ENCODE measurements at places on chromosomes 16 and 17.

GRCh38 chr17:69588827-69589239 is 174.3 kb downstream of the MAP2K6 start:
- no peak for DNase-seq

- DNase-seq: no peak
Measured at GRCh38 chr17:41567317-41567716, 4.5 kb downstream of the KRT9 start.

GRCh38 chr17:66976781-66977201 is 12.3 kb downstream of the CACNG4 start:
- DNase-seq: no peak

DNA sequence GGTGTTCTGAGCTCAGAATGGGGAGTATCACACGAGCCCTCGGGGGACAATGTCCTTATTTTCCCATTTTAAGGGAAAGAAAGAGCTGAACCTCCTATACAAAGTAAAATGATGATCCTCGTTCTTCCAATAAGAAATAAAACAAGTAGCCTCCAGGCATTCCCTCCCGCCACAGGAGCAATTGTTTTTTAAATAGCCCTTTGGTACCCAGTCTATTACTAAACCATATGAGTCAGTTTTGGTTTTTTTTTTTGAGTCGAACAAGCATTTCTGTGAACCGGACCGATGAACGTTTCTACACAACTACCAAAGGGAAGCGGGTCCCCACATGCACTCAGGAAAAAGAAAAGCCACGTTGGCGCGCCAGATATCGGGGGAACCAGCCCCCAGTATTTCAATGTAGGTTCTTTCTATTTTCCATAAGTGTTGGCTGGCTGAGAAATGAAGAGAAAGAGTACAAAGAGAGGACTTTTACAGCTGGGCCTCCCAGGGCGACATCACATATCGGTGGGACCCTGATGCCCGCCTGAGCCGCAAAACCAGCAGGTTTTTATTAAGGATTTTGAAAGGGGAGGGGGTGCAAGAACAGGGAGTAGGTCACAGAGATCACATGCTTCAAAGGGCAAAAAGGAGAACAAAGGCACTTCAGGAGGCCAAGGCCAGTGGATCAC is 3.8 kb upstream of the DCXR start:
- DNase-seq: no peak

GRCh38 chr16:73228649-73229048 is 180.7 kb upstream of the ZFHX3 start:
- no peak for DNase-seq

DNA sequence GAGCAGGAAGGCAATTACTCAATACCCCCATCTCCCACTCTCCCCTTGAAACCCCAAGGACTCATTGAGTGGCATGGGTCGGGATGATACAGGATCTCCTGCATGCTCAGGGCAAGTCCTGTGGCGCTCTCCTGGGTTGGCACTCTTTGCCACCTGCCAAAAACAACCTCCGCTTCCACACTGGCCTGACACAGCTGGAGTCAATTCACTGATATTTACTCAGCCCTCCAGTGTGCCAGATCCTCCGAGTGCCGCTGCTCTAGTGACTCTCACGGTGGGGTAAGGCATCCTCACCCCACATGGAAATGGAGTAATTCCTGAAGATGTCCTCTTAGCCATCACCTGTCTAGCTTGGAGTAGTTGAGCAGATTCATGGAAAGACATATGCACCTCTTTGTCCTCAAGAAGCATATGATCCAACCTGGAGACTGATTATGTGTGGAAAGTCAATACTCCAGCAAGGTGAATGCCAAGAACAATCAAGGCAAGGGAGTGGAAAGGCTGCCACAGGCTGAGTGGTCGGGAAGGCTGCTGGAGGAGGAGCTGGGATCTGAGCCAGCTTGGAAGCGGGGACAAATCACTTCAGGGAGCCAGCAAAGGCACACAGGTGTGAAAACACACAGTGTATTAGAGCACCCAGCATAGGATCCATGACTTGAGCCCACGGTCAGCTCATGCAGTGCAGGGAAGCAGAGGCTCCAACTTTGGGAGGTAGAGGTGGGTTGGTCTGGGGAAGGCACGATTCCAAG is 12.6 kb upstream of the GOSR2 start:
- no peak for DNase-seq

- DNase-seq: no peak
Measured at GRCh38 chr16:67397812-67398545, 4.7 kb upstream of the TPPP3 start.

- DNase-seq: no peak
Measured at GRCh38 chr17:11366272-11366850, 125.3 kb downstream of the SHISA6 start.

DNA sequence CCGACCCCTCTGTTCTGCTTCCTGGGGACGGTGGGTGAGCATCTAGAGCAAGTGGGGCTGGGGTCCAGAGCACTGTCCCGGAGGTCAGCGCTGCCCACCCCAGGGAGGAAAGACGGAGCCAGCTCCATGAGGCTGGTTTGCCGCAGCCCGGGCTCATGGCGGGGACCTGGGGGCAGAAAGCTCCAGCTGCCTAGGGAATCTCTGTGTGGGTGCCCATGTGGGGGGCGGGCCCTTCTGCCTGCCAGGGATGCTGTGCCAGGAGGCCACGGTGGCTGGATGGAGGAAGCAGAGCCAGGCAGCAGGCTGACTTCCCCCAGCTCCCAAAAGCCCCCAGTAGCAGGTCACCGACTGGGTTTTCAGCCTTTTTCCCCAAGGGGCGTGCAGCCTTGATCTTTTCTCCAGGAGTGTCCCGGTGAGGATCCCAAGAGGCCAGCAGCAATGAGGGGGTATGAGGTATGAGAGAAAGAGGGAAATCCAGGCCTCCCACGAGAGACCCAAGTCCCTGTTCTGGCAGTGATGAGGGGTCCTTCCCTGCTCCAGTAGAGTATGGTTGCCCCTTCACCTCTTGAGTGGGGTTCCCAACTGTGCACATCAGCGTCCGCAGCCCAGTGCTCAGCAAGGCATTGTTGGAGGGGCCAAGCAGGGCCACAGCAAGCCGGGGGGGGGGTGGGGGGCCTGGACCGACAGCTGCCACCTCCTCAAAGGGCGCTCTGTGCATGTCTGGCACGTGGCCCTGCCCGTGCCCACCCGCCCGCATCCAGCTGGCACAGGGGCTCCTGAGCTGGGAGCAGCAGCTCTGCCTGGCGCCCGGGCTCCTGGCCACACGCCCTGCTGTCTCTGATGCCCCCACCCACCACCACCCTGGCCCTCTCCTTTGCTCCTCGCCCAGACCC is 15.6 kb upstream of the BCAR1 start:
- peak; percentile 8 for DNase-seq

- DNase-seq: no peak
Measured at GRCh38 chr16:10756574-10756973, 12.9 kb downstream of the NUBP1 start.

GRCh38 chr16:48022496-48022895 is 133.3 kb downstream of the ABCC12 start:
- DNase-seq: no peak

DNA sequence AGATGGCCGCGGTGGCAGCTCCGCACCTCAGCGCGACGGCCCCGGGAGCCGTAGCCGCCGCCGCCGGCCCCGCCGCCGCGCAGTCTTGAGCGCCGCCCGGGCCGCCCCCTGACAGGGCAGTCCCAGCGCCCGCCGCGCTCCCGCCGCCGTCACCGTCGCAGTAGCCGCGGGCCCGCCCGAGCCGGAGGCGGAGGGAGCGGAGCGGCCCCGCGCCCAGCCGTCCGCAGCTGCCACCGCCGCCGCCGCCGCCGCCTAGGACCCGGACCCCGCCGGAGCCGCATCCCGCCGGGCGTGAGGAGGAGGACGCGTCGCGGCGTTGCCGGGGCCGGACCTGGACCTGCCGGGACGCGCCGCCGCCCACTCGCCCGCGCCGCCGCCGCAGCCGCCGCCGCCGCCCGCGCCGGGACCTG is 218 bp downstream of the TNRC6C start:
- DNase-seq: no peak

- DNase-seq: no peak
Measured at GRCh38 chr17:19006698-19007097, 2.1 kb upstream of the FAM83G start.

- DNase-seq: no peak
Measured at GRCh38 chr17:29571486-29571882, 3.0 kb downstream of the TP53I13 start.

DNA sequence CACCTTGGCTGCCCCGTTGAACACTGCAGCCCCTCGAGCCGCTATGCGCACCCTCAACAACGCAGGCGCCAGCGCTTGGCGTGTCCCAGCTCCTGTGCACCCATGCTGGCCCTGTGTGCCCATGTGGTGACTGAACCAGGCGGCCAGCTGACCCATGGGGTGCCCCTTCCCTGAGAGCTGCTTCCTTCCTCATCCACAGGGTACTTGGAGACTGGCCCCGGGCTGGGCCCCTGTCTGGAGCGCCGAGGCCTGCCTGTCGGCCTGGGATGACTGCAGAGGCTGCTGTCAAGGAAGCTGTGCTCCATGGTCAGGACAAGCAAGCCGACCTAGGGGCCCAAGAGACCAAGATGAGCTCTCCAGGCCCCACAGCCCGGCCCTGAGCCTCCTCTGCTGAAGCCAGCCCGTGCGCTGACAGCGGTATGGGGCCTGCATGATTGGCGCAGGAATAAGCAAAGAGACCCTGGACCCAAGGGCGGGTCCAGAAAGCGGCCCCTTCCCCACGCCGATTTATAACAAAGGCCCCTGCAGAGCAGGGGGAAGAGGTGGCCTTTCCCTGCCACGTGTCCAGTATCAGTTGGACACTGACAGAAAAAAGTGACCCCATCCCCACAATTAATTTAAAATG is 21.6 kb upstream of the BAHCC1 start:
- no peak for DNase-seq

- no peak for DNase-seq
Measured at GRCh38 chr17:70137451-70138230, 31.7 kb upstream of the KCNJ2 start.

- DNase-seq: peak; percentile 91
Measured at GRCh38 chr16:75555213-75555706, 792 bp downstream of the TMEM231 start.

DNA sequence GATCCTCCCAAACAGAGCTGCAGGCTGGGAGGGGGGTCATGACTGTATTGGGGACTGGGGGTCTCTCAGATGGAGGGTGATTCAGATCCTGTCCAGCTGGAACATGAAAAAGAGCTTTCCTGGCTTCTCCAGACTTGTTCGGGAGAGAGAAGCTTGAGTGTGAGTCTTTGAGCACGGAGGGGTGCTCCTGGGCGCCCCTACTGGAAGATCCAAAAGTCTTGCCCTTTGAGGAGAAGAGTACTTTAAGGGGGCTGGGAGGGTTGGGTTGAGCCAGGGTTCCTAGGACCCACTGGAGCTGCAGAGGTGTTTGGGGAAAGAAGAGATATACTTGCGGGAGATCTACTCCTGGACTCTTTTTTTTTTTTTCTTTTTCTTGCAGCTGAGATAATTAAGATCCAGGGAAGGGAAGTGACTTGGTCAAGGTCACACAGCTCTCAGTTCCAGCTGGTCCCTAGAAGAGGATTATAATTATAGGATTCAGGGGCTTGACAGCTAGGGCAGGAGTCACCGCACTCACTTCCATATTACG is 8.4 kb downstream of the RARA start:
- no peak for DNase-seq

- DNase-seq: peak; percentile 27
Measured at GRCh38 chr17:3695723-3696411, at the start of gene P2RX5. TSS of gene P2RX5 (minus strand) at chr17:3696155. CDS start at chr17:3696005, 150 bp downstream.

DNA sequence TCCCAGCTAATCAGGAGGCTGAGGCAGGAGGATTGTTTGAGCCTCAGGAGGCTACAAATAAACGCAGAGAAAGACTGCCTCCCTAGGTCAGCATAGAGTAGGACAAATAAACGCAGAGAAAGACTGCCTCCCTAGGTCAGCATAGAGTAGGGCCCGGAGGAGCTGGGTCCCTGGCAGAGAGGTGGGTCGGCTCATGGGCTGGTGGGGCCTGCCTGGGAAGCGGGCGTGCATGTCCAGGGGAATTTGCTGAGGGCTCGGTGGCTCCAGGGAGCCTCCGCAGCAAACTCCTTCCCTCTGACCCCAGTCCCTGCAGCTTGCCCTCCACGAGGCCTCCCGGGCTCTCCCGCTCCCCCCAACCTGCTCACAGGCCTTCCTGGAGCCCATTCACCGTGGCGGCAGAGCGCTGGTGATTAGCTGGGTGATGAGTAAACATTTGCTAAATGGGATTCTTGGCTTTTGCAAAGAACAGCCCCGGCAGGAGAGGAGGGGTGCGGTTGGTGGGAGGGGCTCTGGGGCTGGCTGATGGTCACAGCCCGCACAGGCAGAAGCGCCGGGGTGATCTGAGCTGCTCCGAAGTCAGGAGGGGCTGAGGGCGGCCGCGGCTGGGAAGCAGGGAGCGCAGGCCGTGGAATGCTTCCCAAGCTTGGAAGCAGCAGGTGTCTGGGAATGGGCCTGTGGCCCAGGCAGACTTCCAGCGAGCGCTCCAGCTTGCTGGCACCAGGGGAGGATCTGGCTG is 93.1 kb downstream of the RTN4RL1 start:
- DNase-seq: peak; percentile 76

DNA sequence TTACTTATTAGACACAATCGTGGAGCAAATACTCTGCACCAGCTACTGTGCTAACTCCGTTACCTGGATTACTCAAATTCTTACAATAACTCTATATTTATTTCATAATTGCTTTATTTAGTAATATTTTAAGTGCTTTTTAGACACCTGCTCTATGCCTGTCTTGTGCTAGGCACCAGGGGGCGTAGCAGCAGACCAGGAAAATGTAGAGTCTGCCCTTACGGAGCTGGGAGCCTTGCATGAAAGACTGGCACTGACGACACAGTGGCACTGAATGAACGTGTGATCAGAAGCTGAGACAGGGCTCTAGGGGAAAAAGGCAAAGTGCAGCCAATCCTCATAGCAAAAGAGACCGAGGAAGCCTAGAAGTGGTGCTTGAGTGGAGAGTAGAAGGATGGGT is 486.5 kb downstream of the CDH13 start:
- peak; percentile 19 for DNase-seq

All from cerebellum (tissue), 4 donors.